ENCODE measurements at places on chromosomes 2 and 18.

GRCh38 chr2:179274749-179275148 is 10.1 kb upstream of the SESTD1 start:
- DNase-seq, result no peak

DNA sequence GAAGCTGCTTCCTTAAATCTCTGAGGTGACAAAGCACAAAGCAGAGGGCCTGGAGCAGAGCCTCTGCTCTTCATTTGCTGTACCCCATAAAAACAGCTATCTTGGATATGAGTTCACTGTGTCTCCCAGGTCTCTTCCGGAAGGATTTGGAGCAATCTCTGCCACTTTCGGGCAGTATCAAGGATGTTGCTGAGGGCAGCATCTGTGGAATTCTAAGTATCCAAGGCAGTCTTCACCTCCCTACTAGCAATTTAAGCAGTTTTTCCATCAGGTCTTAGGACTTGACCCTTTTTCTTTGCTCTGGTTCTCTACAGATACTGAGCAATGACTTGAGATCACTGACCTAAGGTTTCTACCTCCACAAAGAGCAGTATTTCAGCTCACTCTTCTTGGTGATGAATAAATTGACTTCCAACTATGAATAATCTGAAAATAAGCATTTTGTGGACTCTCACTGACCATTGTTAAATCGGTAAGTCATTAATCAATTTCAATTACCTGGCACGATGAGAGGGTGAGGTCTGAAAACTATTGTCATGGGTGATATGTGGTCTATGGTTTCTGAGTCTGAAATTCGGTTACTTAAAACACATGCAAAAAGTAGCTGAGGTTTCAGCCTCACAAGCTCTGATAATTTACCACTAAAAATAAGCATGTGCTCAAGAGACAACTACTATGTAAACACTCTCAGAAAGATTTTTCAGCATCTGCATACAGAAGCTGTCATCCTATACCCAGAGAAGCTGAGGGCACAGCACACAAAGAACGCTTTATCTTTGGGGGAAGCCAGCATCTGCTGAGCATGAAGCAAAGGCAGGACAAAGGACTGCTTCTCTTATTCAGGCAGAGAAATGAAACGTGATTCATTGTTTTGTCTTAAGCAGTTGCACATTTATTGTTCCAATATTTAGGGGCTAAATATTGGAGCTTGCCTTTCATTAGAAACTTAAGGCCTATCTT is 32.1 kb upstream of the SPATS2L start:
- DNase-seq, result no peak

- DNase-seq, result no peak
These were observed 44.3 kb downstream of the AQP4 start for GRCh38 chr18:26821181-26821580.

DNA sequence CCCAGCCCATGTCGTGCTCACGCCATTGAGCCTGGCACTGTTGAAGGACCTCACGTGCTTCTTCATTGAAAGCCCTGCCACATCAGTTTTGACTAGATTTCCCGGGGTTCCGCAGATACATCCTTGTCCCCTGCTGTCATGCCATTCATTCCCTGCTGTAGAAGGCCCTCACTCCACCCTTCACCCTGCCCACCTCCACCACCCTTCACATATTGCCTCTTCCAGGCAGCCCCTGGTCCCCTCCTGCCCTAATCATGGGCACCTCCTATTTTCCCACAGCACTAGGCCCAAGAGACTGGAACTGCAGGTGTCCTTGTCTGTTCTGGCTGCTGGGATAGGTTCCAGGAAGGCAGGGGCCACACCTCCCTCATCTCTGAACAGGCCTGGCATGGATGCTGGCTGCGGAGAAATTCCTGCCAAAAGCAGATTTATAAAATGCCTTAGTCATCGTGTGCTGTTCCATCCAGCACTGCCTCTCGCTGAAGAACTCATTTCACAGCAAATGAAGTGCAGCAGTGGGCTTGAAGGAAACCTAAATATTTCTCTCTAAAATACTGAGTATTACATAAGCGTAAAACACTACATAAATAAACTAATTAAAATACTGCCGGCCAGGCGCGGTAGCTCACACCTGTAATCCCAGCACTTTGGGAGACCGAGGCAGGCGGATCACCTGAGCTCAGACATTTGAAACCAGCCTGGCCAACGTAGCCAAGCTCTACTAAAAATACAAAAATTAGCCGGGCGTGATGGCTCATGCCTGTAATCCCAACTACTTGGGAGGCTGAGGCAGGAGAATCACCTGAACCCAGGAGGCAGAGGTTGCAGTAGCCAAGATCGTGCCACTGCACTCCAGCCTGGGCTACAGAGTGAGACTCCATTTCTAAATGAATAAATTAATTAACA is 38.4 kb downstream of the EIF4E2 start:
- no peak for DNase-seq

- DNase-seq, result peak; percentile 68
These were observed 47.3 kb downstream of the C2orf42 start for GRCh38 chr2:70143314-70144150.

DNA sequence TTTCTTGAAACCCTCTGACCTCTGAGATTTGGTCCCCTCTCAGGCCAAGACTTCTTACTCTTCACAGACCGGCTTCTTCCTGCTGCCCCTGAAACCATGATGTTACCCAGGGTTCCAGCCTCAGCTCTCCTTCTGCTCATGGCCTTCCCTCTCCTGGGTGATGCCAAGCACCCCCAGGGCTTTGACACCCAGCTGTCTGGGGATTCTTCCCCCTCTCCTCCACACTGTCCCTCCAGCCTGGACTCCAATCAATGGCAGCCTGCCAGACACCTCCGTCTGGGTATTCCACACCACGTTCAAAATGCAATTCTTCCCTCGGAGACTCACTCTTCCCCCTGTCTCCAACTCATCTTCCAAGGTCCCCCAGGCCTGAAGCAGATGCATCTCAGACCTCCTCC is 25.0 kb downstream of the SPP2 start:
- no peak for DNase-seq

GRCh38 chr2:174011173-174011572 is 46.0 kb upstream of the SP3 start:
- no peak for DNase-seq

DNA sequence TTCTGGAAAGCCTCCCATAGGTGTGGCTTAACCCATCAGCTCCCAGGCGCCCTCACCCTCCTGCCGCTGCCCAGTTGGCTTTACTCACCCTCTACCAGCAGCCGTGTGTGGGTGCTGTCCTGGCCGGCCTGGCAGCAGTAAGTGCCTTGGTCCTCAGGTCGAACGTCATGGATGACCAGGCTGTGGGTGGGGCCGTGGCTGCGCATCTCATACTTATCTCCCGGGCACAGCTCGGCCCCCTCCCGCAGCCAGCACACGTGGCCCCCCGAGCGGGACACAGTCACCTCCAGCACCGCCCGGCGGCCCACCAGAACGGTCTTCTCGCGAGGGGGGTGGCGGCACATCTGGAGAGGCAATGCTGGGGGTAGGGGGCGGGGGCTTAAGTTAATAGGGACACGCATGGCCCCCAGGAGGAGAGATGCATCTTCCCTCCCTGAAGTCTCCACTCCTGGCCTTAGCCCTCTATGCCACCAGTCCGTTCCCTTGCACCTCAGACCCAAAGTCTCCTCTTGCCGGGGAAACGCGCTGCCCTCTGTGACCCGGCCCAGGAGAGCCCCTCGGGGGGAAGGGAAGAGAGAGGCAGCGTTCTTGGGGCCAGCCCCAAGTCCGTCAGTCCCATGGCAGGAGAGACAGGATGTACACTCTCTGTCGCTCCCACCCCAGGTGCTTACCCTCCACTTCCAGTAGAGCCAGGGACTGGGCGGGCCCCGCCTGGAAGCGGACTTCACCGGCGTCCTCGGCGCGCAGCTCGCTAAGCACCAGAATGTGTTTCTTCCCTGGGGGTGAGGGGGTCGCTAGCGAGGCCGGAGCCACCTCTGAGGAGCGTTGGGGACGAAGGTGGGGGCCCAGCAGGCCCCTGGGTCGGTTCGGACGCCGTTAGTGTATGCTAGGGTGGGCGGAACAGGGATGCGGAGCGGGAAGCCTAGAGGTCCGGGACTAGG is 7.9 kb downstream of the TMEM198 start:
- DNase-seq, result no peak

GRCh38 chr2:29705616-29706015 is 215.8 kb downstream of the ALK start:
- no peak for DNase-seq

- no peak for DNase-seq
These were observed 17.2 kb upstream of the TNP1 start for GRCh38 chr2:216877085-216877484.

GRCh38 chr2:236969767-236970655 is 115.7 kb upstream of the COPS8 start:
- DNase-seq, result peak; percentile 57

DNA sequence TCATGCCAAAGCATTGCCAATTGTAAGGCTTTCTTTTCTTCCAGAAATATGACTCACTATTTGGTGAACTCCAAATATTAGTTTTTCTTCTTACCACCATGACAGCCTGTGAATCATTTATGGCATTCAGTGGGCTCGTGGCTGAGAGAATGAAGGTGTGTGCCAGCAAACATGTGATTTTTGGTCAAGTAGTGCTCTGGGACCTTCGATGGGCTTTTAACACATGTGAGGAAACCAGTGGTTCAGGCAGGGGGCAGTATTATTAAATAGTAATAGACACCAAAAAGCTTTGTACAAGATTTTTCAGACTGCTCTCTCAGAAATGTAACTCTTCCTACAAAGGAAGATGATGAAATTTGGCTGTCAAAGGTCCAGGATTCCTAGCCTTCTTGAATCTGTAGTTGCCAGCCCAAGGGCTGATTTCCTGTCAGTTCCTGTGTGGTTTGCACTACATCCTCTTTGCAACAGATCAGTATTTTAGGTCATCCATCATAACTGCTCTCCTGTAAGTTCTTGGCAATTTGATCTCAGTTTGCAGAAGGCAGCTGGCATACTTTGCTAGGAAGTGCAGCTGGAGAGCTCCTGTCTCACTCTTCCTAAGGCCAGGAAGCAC is 64.3 kb downstream of the BABAM2 start:
- DNase-seq, result peak; percentile 62

- DNase-seq, result no peak
These were observed 65.0 kb downstream of the BABAM2 start for GRCh38 chr2:27955384-27956161.

DNA sequence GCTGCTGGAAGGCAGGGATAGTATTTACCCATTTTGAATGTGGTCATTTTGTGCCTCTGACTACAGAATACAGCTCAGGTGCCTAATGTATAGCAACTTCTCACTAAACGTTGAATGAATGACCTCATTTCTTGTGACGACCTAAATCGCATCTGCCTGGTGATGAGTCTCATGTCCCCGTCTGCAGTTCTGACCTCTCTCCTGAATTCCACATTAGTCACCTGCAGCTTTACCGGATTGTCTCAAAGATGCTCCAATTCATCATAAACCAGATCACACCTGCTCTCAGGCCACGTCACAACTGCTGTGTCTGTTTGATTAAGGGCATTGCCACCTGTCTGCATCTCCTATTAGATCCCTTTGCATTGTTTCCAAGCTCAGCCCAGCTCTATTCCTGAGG is 133.6 kb upstream of the MYT1L start:
- DNase-seq, result no peak

- no peak for DNase-seq
These were observed 117.0 kb downstream of the STK39 start for GRCh38 chr2:168130346-168130745.

- DNase-seq, result no peak
These were observed 1656.7 kb upstream of the NXPH2 start for GRCh38 chr2:140436936-140437335.

GRCh38 chr2:73776381-73776780 is 3.5 kb downstream of the DUSP11 start:
- DNase-seq, result no peak

DNA sequence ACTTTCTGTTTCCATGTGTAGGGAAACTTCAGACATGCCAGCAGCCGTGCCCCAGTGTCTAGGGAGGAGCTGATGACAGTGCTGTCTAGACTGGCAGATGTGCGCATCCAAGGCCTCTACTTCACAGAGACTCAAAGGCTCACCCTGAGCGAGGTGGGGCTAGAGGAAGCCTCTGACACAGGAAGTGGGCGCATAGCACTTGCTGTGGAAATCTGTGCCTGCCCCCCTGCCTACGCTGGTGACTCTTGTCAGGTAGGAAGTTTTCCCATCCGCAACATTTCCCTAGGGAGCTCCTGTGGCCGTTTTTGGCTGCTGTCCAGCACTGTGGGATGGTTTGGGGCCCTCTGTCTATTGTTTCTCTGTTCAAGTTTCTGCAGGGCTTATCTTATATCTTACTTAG is 143.1 kb upstream of the TTC39C start:
- DNase-seq, result peak; percentile 65

GRCh38 chr2:120809151-120809550 is 73.5 kb downstream of the GLI2 start:
- DNase-seq, result no peak

DNA sequence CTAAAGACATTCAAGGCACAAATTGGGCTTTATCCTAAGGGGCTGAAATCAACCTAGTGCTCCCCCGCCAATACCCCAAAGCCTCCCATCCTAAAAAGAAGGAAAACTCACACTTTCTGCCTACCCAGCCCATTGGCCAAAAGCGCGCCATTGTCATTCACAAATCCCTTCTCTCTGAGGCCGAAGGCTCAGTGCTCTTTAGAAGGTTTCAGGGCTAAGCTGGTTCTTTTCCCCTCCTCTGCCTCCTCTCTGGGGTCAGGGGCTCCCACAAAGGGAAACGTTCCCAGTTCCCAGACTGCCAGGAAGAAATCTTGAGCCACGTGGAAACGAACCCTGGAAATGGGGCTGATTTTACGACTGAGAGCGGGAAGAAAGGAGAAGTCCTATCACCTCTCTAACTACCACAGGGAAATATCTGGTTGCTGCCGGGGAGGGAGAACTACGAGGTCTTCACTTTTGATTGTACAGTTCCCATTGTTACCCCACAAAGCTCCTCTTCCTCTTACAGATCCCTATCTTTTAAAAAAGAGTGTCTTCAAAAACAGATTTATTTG is 1.7 kb upstream of the SKOR2 start:
- DNase-seq, result no peak

DNA sequence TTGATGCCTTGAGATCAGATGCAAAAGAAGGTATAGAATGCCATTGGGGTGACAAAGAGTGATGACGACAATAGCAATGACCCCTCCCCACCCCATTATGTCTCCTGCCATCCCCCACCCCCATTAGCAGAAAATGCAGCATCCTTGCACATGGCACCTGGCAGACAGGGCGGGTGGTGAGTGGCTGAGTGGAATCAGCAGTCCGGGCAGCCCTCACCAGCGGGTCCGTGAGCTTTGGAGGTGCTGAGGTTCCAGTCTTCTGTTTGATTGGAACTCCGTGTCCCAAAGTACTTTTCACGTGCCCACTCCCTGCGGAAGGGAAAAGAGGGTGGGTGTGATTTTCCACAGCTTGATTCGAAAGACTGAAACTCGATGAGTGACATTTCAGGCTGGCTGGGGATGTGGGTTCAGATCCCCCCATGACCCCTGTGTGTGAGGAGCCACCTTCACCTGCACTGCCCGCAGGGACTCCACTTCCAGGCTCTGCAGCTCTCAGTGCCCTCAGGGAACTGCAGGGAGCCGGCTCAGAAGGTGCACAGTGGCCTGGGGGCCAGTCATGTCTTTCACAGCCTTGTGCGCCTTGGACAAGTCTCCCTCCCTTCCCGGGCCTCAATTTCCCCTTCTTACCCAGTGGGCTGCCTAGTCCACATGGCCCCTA is 130.9 kb downstream of the GLI2 start:
- no peak for DNase-seq

GRCh38 chr18:48027401-48027963 is 97.0 kb upstream of the SMAD2 start:
- no peak for DNase-seq

- DNase-seq, result no peak
These were observed 2059.4 kb upstream of the CELF4 start for GRCh38 chr18:39624961-39625360.
